Stimulated activated CD8-positive, alpha-beta memory T cell treated with anti-CD3 and anti-CD28 coated beads, Interleukin-12 subunit alpha, Interleukin-12 subunit beta, amount 100 ng/mL, for 4 hours (primary cell): ENCODE measurements at places on chromosomes 12 and 14.

- DNase-seq, result no peak
These were observed 59.8 kb upstream of the STON2 start for GRCh38 chr14:81459912-81460311.

DNA sequence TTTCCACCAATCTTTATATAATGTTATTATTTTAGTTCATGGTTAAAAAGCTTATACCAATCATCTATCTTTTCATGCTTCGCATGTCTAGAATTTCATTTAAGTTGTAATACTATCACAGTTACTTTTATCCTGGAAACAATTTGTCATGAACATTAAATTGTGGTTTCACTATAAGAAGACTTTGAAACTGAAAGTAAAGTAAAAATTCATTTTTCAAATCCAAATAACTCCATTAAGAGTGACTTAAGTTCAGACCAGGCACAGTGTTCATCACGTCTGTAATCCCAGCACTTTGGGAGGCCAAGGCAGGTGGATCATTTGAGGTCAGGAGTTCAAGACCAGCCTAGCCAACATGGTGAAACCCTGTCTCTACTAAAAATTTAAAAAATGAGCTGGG is 12.4 kb downstream of the ESR2 start:
- no peak for DNase-seq

GRCh38 chr12:92289629-92290349 is 144.1 kb upstream of the BTG1 start:
- DNase-seq, result no peak

DNA sequence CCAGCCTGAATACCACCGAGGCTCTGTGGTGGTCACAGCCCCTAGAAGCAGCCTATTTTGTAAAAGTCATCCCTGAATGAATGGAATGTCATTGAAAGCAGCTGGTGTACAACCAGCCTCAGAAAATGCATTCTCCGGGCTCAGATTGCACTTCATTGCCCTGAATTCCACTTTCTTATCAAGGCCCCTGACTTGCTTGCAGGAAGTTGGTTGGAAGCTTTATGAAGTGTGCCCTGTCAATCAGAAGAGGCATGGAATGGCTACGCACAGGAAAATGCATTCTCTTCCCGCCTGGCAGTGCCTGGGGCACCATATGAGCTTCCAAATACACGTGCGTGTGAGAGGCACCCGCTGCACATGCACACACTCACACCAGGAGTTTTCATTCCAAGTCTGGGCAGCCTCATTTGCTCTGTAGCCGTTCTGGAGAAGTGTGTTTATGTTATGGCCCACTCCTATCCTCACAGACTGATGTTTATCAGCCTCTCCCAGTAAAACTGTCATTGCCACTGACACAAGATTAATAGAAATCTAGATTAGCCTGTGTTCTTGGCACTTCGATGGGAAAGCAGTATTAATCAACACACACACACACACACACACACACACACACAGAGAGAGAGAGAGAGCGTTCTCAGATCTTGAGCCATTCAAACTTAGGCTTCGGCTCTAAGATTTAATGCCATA is 63.9 kb downstream of the NUAK1 start:
- DNase-seq, result no peak

GRCh38 chr14:99602788-99603415 is 1.1 kb downstream of the CCDC85C start:
- no peak for DNase-seq

GRCh38 chr12:26786491-26786864 is 46.5 kb downstream of the ITPR2 start:
- no peak for DNase-seq

- DNase-seq, result no peak
These were observed 84.5 kb downstream of the TAOK3 start for GRCh38 chr12:118288174-118288573.

DNA sequence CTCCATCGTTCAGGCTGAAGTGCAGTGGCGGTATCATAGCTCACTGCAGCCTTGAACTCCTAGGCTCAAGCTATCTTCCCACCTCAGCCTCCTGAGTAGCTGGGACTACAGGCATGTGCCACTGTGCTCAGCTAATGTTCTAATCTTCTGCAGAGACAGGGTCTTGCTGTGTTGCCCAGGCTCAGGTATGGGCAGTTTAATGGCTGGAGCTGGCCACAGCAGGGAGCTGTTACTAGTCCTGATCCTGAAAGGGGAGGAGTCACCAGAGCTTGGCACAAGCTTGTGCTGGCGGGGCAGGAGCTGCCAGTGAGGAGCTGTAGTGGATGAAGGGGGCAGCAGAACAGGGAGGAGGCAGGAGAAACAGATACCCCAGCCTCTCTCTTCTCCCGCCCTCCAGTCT is 10.6 kb downstream of the TMEM120B start:
- no peak for DNase-seq

GRCh38 chr12:19528750-19529149 is 89.5 kb downstream of the AEBP2 start:
- no peak for DNase-seq

GRCh38 chr12:25459541-25459951 is 93.5 kb downstream of the LMNTD1 start:
- no peak for DNase-seq
